ENCODE measurements at places on chromosomes 1 and 21.

- DNase-seq: no peak
These were observed 7.9 kb upstream of the FUBP1 start for GRCh38 chr1:77986810-77987209.

- DNase-seq: no peak
These were observed 17.3 kb upstream of the ZNF678 start for GRCh38 chr1:227546059-227546458.

GRCh38 chr1:74545821-74546220, 33.4 kb upstream of the LRRC53 start:
- no peak for DNase-seq

DNA sequence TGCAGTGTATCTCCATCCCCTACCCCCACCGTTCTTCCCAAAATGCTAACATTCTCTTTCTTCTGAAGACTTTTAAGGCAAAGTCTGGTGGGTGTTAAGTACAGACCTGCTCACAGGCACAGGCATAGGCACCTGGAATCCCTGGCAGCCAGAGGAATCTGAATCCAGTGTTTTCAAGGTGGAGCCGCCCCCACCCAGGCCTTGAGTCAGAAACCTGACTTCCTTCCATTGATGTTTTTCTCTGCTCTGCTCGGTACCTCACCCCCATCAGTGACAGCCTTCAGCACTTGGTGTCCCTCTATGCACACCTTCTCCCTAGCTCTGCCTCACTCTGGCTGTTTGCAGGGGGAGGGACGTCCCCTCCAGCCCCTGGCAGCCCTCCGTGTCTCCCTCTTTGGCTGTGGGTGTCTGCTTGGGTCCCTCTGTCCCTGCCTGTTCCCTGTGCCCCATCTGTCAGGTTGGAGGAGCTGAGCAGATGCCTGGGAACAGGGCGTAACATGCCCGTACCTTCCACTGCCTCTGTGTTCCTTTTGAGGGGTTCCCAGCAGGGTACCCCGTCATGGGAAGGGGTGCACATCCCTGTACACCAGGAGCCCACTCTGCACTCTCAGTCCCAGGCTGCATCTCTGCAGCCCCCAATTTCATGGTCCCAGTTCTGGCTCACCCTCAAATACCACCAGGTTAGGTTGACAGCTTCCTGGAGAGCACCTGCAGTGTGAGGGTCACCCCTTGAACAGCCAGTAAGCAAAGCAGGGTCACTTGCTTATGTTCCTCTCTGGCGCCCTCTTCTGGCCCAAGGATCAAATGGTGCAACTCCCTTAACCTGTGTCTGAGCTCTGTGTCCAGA, 6.7 kb downstream of the NCDN start:
- DNase-seq: peak; percentile 65

DNA sequence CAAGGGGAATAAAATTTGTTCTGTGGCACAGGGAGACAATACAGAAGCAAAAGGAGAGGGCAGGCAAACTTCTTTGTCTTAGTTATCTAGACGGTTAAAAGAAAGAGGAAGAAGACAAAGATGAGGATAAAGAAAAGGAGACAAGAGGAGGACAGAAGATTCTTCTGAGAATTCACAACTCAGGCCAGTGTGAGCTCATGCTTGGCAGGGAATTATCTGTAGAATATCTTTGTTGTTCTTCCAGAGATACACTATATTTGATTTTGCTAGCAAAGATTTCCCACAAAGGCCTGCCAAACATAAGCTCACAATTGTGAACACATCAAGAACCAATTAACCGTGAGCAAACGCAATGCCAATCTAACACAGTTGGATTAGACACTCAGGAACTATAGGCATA, 21.4 kb downstream of the SLC16A1 start:
- no peak for DNase-seq

DNA sequence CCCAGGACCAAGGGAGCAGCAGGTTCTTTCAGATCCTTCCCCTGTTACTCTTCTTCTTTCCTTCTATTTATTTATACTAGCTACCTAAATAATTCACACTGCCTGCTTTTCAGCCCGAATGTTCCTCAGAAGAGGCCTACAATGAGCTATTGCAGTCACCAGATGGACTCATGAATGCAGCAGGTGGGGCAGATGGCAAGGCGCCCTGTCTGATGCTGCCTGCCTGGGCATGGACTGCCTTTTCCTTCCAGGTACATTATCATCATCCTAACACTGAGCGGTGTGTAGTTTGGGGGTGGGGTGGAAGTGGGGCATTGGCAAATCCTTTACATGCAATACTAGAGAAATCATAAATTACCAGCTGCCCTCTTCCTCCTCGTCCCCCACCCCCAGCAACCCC, 17.6 kb downstream of the ESRRG start:
- peak; percentile 98 for DNase-seq

GRCh38 chr1:166283190-166283589, 116.4 kb upstream of the FAM78B start:
- no peak for DNase-seq

- peak; percentile 22 for DNase-seq
These were observed 69.8 kb downstream of the CR1 start for GRCh38 chr1:207565546-207566468.

- no peak for DNase-seq
These were observed 24.1 kb downstream of the THRAP3 start for GRCh38 chr1:36248250-36248894.

- DNase-seq: no peak
These were observed 47.8 kb upstream of the CCDC190 start for GRCh38 chr1:162908780-162909179.

- DNase-seq: no peak
These were observed 13.0 kb upstream of the LDLRAP1 start for GRCh38 chr1:25530186-25531081.

DNA sequence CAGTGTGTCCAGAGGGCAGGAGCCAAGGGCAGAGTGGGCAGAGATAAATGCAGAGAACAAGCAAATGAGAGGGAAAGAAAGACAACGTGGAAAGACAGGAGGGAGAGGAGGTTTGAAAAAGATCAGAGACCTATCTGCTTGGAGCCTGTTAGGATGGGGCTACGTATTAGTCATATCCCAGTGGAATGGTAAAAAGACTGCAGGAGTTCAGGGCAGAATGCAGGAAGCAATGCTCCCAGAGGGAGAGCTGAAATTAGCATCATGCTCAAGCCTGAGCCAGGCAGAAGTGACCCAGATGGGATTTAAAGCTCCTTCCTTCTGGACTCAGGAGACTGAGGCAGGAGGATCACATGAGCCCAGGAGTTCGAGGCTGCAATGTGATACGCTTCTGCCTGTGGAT, 261.3 kb upstream of the CHRM3 start:
- DNase-seq: no peak
